ENCODE measurements at places on chromosomes 12 and 14.

DNA sequence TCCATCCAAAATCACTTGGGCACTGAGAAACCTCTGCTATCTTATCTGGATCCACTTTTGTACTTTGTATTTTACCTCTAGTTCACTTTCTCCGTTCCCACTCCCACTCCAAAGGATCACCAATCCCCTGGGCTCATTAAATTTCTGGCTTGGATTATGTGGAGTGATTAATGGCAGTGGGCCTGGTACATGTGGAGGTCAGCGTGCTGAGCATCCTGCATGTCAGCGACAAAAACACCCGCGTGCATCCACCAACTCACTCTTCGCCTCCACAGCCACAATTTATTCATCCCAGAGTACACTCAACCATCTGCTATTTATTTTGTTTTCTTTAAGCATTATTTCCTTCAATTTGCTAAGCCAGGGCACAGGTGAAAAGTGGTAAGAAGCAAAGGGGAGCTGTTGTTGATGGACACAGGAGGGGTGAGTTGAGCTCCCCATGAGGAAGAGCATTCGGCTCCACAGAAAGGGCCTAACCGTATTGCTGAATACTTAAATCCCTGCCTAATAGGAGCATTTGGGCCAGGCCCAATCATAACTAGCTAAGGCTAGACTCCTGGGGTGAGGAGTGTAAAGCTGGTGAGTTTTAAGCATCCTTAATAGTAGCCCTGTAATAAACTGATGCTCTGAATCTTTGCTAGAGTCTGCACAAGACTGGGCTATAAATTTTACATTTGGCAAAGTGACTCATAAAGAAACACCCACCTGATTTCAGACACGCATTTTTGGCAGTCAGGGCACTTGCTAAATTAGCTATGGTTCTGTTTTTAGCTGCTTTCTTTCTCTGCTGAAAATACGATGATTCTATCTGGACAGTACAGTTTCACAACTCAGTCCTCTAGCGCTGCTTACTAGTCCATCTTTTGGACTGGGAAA lies 137.8 kb downstream of the SLC25A21 start:
- DNase-seq = no peak

DNA sequence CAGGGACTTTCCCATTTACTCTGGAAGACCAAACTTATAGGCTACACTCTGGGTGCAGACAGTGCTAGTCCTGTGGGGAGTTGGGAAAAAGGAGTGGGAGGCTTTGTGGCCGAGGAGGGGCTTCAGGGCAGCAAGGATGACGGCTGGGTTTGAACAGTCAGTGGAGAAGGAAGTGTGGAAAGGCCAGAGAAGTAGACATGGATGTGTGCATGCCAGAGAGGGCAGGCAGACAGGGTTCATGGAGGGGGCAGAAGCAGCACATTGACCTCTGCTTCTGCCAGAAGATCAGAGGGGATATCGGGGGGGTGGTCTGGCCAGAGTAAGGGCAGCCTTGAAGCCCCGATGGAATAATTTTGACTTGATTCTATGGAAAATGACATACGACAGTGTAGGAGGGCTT lies 27.2 kb upstream of the KCNA5 start:
- no peak for DNase-seq

DNA sequence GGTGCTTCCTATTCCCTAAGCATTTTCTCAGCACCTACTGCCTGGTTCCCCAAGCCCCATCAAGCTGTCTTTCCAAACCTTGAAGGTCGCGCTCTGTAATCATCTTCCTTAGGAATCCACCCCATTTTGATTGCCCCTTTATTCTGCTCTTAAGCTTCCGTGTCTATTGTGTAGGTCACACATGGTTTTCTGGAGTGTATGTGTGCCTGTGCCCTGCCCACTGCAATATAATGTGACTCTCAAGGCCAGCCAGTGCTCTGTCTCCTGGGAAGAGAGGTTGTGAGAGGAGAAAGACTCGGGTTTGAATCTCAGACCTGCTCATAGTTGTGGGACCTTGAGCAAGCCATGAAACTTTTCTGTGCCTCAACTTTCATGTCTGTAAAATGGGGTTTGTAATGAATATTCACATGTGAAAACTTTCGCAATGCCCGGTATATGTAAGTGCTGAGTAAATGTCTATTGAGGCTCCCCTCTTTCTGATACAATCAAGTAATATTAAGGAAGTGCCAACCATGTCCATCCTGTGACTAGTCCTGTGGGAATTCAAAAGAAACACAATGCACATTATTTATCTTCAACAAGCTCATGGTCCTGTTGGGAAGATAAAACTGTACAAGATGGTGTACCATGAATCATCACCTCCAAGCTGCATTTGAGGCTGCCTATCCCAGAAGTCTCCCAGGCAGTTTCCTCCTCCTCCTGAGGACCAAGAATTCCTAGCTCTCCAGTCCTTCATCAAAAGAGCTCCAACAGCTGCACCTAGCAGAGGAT lies 774 bp upstream of the KRT75 start:
- no peak for DNase-seq

- DNase-seq = no peak
These were observed 288.7 kb upstream of the SFSWAP start for GRCh38 chr12:131422187-131422520.

- no peak for DNase-seq
These were observed 602 bp downstream of the CHFR start for GRCh38 chr12:132886529-132887477.

GRCh38 chr14:63893701-63894458 lies 41.1 kb downstream of the SYNE2 start:
- DNase-seq = no peak

DNA sequence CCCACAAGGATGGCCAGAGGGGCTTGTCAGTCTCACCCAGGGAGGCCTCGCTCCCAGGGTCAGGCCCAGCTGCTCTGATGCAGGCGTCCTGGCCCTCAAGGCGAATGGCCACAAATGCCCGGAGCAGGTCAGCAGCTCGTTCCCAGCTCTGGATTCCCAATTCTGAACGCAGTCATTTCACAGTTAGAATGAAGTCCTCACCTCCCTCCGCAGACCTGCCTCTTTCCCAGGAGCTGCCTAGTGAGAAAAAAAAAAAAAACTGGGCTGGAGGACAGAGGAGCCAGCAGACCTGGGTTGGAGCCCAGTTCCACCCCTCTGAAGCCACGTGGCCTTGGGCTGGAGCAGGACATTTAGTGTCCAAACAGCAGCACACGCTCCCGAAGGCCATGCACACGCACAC lies 62.2 kb upstream of the DIO3 start:
- DNase-seq = no peak

DNA sequence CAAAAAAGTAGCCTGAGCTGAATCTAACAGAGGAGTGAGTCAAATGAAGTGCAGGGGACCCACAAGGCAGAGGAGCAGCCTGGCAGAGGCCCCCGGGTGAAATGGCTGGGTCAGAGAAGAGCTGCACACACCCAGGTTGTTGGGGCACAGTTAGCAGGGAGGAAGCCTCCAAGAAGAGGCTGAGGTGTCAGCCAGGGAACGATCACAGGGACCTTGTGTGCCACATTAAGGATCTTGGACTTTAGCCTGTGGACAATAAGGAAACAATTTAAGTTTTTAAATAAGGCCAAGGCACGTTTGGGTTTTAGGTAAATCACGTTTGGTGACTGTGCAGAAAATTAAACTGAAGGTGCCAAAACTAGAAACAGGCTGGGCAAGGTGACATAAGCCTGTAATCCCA lies 35.1 kb downstream of the OR10P1 start:
- no peak for DNase-seq

Data from D721Med (cell line).